Choroid plexus epithelial cell (primary cell): ENCODE measurements at places on chromosomes 1 and 21.
A peak's percentile ranks its signal among the peaks of the same experiment; 100 is the strongest.

GRCh38 chr1:205523261-205523890, 18.9 kb downstream of the CDK18 start:
- DNase-seq = no peak

DNA sequence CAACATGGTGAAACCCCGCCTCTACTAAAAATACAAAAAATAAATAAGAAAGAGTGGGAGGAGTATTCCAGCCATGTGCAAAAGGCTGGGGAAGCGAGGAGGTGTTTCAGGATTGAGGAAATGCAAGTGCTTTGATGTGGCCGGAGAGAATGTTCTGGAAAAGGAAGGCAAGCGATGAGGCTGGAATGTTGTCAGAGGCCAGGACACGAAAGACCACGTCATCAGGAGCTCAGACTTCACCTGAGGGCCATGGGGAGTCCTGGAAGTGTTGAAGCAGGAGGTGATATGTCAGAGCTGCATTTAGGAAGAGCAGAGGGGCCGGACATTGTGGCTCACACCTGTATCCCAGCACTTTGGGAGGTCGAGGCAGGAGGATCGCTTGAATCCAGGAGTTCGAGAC, 10.9 kb upstream of the THEMIS2 start:
- no peak for DNase-seq

GRCh38 chr1:151436985-151437384, 22.3 kb downstream of the POGZ start:
- no peak for DNase-seq

GRCh38 chr1:91018006-91018405, 3.8 kb downstream of the ZNF644 start:
- peak; percentile 58 for DNase-seq

GRCh38 chr1:167722152-167722869, 529 bp downstream of the MPZL1 start:
- peak; percentile 33 for DNase-seq

DNA sequence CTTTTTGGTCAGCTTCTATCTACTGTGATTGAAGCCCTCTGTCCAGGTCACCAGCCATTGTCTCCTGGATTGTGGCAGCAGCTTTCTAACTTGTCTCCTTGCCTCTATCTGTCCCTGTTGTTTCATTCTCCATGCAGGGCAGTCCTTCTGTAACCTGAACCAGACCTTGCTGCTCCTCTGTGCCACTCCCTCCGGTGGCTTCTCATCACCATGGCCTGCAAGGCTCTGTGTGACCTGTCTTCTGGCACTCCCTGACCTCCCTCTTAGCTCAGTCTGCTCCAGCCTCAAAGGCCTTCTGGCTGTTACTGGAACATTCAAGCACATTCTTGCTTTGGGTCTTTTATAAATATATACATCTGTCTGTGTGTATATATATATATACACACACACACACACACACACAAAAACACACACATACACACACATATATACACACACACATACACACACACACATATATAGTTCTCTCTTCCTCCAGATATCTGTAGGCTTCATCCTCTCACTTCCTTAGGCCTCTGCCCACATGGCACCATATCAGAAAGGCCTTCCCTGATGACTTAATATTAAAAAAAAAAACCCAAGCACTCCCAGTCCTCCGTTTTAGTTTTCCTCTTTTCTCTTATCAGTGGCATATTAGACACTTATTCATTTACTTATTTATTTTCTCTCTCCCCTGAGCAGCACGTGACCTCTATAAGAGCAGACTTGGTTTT, 21.2 kb upstream of the JUN start:
- DNase-seq = no peak

DNA sequence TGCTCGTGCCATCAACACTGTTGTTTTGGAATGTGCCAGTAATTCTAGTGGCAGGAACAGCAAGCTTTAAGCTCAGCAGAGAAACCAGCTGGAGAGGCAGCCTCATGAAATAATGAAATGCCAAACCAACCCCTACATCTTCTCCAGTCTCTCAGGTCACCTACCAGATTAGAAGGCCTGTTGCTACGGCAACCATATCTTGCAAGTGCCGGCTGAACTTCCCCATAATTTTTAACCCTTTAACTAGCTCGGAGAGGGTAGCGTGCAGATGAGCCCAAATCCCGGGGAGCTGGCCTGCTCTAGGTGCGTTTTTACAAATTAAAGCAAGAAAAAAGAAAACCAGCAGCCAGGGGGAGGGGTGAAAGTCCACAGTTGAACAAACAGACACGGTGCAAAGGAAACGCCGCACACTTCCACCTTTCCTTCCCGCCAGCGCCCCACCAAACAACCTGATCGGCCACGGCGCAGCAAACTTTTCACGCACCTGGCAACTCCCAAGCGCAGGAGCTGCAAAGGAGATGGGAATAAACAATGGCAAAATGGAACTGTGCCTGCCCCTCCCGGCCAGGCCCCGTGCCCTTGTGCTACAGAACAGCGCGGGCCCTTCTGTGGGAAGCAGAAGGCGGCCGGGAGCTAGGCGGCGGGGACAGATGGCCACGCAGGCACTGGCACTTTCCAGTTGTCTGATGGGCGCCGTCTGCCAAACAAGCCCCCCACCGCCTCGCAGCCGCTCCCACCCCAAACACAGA, 50.1 kb downstream of the SSBP3 start:
- DNase-seq = no peak

DNA sequence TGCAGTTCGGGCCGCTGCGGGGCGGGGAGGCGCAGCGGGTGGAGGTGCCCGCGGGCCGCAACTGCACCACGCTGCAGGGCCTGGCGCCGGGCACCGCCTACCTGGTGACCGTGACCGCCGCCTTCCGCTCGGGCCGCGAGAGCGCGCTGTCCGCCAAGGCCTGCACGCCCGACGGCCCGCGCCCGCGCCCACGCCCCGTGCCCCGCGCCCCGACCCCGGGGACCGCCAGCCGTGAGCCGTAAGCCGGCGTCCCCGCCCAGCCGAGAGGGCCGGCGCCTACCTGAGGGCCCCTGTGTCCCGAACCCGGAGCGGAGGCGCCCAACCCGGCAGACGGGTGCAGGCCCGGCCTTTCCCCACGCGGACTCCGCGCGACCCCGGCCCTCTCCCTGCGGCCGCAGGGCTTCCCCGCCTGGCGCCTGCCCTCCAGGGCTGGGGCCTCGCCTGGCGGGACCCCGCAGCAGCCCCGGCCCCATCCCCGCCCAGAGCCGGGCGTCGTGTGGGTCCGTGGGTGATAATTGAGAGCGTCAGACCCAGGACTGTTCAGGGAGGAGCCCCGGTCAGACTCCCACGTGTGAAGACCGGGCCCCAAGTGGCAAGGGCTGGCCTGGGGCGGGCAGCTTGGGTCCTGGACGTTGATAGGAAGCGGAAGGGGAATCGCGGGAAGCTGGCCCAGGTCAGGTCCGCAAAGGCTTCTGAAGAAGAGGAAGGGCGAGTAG, 4.2 kb downstream of the VWA1 start:
- DNase-seq = no peak

GRCh38 chr1:172293429-172293828, 127.1 kb upstream of the C1orf105 start:
- DNase-seq = peak; percentile 84

DNA sequence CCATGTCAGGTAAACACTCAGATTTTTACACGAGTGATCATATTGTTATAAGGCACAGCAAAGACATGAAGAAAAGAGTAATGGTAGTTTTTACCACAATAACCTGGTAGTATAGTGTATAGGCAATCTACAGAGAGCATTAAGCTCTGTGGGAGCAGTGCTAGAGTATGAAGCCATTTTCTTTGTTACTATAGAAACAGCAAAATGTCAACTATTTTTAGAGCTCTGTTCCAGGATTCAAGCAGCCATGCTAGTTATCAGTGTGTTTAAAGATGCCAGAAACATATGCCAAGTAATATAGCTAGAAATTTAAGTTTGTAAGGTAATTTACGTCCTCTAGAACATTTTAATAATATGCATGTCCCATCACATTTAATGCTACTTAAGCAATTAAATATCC, 77.6 kb upstream of the RGS18 start:
- no peak for DNase-seq

- DNase-seq = peak; percentile 47
Observed at GRCh38 chr1:46487818-46488218, 1.8 kb upstream of the DMBX1 start.

DNA sequence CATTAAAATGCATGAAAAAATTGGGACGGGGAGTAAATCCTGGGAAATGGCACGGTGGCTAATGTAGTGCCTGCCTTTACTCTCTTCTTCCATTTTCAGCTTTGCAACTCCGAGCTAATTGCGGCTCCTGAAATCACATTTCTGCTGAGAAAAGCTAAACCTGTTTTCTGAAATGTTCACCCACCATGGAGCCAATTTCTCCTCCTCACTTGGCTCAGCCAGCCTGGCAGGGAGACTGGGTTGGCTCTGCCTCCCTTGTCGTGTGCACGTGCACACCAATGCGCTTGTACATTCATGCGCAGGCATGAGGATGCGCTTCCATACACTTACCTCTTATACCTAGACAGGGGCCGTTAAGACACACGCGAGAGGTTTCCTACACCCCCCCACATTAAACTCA, 165.4 kb downstream of the PLXNA2 start:
- DNase-seq = no peak

DNA sequence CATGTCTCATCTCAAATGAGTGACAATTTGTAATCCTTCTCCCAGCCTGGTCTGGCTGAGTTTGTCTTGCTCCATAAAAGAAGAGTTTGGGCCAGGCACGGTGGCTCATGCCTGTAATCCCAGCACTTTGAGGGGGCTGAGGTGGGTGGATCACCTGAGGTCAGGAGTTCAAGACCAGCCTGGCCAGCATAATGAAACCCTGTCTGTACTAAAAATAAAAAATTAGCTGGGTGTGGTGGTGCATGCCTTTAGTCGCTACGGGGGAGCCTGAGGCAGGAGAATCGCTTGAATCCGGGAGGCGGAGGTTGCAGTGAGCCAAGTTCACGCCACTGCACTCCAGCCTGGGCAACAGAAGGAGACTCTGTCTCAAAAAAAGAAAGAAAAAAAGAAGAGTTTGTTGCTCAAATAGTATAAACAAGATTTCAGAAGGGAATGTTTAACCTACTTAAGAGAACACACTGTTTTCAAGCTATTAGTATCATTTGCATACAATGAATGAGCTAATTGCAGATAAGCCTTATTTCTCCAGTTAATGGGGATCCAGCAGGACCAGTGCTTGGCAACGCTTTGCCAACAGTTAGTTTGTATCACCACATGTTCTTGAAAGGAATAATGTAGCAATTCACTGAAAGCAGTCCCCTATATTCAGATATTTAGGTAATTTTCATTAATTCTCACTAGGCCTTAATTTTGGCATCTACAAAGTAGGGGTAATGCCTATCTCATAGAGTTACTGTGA, 15.9 kb downstream of the KLHDC7A start:
- DNase-seq = no peak

DNA sequence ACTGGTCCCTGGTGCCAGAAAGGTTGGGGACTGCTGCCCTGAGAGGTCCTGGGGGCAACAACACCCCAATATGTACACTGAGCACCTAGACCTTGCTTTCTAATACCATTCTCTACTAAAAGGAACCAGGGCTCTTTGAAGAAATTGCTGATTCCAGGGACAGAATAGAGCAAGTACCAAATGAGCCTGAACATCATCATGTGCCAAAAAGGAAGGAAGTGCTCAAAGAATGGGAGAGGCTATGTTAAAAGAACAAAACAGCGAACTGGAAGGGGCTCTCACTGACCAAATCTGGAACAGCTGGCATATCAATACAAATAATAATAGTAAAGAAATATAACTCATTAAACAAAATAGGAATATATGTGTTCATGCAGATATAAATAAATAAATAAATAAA, 50.8 kb downstream of the PIK3R3 start:
- DNase-seq = no peak

- no peak for DNase-seq
Observed at GRCh38 chr21:45313682-45314081, 26.0 kb upstream of the POFUT2 start.

GRCh38 chr1:111696330-111696729, 42.9 kb downstream of the INKA2 start:
- DNase-seq = no peak

GRCh38 chr21:27703791-27704190, 736.9 kb upstream of the ADAMTS5 start:
- no peak for DNase-seq

GRCh38 chr1:9892563-9893528, 17.2 kb downstream of the CTNNBIP1 start:
- DNase-seq = peak; percentile 56

GRCh38 chr1:7561331-7561921, 209.7 kb upstream of the VAMP3 start:
- no peak for DNase-seq

DNA sequence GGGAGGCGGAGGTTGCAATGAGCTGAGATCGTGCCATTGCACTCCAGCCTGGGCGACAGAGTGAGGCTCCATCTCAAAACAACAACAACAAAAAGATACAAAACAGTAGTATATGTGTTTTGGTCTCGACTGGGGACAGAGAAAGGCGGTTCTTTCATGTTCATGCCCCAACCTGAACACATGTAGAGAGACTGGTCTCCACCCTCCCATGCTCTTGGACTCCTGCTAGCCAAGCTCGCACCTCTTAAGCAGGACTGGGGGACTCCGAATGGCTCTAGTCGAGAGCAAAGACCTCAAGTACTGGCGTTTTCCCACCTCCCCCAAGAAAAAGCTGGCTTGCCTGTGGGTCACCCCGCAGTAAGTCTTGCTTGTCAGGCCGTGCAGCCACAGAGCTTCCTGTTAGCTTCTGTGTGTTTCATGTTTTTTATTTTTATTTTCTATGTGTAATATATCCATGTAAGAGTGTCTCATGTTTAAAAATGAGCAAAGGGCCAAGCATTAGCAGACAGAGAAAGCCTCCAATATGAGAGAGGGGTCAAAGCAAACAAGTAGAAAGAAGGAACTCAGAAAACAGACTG, 91.6 kb downstream of the SCCPDH start:
- DNase-seq = no peak

DNA sequence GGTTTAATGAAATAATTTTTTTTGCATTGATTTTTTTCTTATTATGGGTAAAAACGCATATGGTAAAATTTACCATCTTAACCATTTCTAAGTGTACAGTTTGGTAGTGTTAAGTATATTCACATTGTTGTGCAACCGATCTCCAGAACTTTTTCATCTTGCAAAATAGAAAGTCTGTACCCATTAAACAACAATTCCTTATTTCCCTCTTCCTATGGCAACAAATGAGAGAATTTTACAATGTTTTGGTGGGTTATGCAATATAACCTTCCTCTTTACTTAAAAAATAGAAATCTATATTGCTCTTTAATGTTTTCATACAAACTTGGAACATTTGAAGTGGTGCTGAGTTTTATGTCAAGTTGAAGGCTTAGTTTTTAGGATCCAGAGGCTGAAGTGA, 26.6 kb downstream of the MAP3K7CL start:
- DNase-seq = no peak

GRCh38 chr1:31795801-31796621, 19.8 kb downstream of the SPOCD1 start:
- peak; percentile 83 for DNase-seq

GRCh38 chr1:88890791-88891317, 513 bp downstream of the GTF2B start:
- DNase-seq = peak; percentile 50

GRCh38 chr1:53715478-53715877, 23.5 kb downstream of the GLIS1 start:
- peak; percentile 56 for DNase-seq

DNA sequence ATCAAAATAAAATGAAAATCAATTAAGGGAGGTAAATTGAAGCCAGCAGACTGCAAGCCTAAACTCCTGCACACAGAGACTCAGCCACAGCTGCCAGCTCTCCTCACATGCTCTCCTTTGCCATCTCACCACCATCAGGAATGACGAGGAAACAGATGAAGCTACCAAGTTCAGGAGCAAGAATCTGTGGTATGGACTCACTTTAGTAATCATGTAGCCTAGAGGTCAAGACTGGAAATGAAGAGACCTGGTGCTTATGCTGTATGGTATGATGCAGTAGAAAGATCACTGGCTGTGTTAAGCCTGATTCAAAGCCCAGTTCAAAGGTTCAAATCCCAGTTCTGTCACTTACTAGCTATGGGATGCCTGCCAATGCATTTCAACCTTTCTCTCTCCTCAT, 78.9 kb upstream of the CAMK1G start:
- DNase-seq = no peak
